GM12878 (cell line): ENCODE measurements at places on chromosomes 3 and 15. TPM values are rescaled to one million over a fixed set of nuclear protein-coding genes. Genes with fewer than 3 reads are reported as not detected.

DNA sequence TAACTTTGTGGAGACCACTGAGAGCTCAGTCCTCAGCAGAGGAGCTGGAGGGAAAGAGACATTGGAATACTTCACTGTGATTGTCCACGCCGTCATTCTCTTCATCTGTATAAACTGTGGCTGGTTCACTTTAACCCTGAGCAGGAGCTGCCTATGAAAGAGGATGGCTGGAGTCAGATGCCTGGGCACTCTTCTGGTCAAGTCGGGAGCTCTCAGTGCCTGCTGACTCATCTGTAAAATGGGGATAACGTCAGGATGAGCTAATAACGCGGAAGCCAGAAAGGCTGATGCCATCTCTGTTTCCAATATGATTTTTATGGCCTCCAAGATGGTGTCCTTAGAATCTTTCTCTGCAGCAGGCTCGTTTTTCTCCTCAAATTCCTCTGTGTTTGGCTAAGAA lies 51.6 kb upstream of the MRPS22 start:
- no peak for DNase-seq

DNA sequence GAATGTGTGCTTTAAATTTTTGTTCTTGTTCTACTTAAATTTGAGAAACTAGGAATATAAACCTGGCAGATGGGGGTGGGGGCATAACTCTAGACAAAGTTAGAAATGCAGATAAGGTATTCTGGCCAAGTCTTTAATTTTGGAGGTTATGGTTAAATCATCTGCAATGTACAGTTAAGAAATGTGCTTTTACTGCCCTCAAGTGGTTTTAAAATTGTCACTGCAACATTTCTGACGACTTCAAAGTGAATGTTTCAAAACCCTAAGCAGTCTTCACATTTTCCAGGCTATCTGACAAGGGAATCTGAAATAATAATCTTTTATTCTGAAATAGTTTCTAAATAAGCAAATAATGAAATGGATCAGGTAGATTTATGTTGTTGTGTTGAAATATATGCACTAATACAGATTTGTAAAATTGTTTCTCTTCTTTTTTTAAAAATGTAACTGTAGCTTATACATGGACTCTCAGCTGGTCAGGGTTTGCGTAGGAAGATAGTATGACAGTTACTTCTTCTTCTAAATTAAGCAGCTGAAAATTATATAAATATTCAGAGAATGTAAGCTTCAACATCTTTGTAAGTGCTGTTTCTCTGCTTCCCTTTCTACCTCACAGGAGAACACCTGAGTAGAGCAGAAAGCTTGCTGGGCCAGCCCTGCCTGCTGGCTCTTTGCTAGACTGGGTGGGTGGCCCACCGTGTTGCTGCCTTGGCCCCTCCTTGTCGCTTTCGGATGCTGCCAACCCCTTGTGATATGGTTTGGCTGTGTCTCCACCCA lies 45.0 kb downstream of the SUCNR1 start:
- DNase-seq: peak; percentile 16

TAMM41 gene
- total RNA-seq: 16.4 and 20.4 TPM in 2 replicates

DNA sequence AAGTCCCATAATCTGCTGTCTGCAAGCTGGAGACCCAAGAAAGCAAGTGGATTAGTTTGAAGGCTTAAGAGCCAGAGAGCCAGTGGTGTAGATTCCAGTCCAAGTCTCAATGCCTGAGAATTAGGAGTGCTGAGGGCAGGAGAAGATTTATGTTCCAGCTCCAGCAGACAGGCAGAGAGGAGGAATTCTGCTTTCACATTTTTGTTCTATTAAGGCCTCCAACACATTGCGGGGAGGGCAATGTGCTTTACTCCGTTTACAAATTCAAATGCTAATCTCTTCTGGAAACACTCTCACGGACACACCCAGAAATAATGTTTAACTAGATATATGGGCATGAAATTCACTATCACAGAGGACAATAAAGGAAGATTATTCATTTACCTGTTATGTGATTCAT lies 54.0 kb downstream of the DPH6 start:
- DNase-seq: no peak

- DNase-seq: no peak
Measured at GRCh38 chr15:61070111-61070901, 158.8 kb downstream of the RORA start.

DNA sequence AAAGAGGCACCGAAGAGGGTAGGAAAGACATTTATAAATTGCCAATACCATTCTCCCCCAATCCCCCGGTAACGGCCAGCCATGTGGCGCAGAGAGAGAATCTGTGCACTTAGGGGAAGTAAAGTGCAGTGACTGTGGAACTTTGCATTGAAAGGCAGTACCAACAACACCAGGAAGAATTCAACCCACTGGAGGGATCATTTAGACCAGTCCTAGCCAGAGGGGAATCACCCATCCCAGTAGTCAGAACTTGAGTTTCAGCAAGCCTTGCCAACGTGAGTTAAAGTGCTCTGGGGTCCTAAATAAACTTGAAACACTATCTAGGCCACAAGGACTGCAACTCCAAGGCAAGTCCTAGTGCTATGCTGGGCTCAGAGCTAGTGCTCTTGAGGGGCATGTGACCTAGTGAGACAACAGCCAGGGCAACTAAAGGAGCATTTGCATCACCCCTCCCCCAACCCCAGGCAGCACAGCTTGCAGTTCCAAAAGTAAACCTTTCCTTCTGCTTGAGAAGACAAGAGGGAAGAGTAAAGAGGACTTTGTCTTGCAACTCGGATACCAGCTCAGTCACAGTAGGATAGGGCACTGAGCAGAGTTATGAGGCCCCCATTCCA lies 15.0 kb downstream of the CEP70 start:
- no peak for DNase-seq
